CD4-positive, alpha-beta T cell treated with Interleukin-6 at 100 ng/mL for 8 hours (primary cell): ENCODE measurements at places on chromosomes 1 and 21.
A peak's percentile ranks its signal among the peaks of the same experiment; 100 is the strongest.

- peak; percentile 26 for DNase-seq
These were observed 501 bp downstream of the FBXO6 start for GRCh38 chr1:11664336-11665065.

DNA sequence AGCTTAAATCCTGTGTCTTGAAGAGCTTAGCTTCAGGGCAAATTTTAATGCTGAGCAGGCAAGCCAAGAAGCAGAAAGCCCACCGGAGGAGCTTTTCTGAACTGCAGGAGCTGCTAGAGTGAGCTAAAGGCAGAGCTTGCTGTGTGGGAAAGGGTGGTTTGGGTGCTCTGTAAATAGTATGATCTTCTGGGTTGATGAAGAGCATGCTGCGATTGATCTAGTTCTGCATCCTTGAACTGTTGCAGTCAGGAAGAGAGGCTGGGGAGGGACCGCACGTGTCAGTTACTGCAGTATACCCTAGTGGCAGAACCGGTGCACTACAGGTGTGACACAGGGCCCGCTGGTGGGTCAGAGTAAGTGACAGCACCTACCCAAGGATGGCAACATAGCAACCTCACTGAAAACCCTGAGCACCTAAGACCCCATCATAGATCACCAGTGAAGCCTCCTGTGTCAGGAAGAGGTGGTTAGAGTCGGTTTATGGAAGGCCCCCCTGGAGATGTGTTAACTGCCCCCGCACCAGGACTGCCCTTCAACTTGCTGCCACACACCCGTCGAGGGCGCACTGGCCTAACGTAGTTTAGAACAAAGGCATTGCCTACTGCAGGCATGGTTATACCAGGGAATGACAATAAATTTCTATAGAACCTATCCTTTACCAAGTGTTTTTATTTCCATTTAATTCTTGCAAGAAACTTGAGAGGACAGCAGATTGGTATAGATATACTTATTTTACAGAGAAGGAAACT, 146.0 kb upstream of the KIAA0040 start:
- DNase-seq, result peak; percentile 45

DNA sequence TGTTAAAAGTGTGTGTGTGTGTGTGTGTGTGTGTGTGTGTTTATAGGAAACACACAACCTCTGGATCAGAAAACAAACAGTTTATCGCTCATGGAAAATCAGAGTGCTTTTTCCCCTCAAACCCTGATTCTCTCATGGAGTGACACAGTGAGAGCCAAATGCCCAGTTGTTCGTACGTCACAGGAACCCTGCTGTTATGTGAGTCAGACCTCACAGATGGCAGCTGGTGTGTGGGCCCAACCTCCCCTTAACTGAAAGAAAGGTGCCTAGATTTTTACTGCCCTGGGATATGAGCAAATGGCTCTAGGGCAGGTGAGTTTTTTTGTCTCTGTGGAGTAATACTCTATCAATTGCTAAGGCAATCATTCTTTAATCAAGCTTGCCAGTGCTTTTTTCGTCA, 1788.1 kb downstream of the BRINP3 start:
- no peak for DNase-seq

DNA sequence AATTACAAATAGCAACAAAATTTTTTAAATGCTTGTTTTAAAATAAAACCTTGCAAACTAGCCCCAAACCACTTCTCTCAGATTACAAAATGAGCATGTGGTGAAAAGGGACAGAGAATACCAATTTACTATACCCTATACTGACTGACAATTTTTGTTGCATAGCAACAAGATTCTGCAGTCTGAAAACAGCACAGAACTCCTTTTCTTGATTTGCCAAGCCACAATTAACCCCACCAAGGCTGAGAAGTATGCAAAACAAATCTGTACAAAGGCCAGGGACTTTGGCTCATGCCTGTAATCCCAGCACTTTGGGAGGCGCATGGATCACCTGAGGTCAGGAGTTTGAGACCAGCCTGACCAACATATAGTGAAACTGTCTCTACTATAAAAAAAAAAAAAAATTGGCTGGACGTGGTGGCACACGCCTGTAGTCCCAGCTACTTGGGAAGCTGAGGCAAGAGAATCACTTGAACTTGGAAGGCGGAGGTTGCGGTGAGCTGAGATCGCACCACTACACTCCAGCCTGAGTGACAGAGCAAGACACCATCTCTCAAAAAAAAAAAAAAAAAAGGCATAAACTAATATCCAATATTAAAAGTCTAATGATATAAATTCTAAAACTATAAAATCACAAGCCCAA, 21.8 kb downstream of the ENAH start:
- DNase-seq, result no peak

DNA sequence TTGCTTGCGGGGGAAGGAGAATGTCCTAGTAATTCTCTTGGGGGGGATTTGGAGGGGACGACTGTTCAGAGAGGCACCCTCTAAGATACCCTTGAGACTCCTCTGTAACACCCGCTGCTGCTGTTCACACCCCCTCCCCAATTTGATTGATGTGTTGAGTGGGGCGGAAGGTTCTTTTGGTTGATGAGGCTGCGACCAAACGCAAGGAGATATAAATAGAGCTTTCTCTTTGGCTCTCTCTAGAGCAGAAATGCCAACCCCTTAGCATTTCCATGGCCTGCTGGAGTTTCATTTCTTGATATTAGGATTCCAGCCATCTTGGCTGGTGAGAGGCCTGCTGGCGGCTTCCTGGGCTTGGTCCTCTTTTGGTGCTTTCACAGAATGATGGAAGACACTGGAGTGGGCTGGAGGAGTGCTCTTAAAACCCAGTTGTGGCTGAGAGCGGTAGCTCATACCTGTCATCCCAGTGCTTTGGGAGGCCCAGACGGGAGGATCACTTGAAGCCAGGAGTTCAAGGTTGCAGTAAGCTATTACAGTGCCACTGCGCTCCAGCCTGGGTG, 2.0 kb downstream of the PIK3CD start:
- peak; percentile 34 for DNase-seq

GRCh38 chr1:117732065-117732797, 126.4 kb downstream of the TENT5C start:
- DNase-seq, result no peak

GRCh38 chr1:209926045-209926444, 12.0 kb upstream of the SYT14 start:
- no peak for DNase-seq

GRCh38 chr1:178189814-178190213, 95.9 kb downstream of the RASAL2 start:
- DNase-seq, result no peak

DNA sequence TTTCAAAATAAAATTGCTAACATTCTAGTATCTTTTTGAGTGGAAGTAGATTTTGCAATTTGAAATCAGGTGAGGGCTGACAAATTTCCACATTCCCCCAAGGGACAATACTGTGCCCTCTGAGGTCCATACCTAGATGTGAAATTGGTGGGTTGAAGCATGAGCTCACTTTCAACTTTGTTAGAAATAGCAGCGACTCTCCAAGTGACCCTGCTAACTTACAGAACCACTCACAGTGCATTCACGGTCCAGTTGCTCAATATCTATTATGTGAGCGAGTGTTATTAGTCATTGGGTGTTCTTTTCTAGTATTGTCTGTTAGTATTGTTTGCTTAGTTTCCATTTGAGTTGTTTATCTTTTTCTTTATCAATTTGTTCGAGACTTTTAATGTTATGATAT, 53.6 kb upstream of the ASB17 start:
- DNase-seq, result no peak

GRCh38 chr1:4527819-4528218, 126.6 kb upstream of the AJAP1 start:
- DNase-seq, result no peak

- DNase-seq, result no peak
These were observed 24.8 kb upstream of the MUTYH start for GRCh38 chr1:45365051-45365450.

GRCh38 chr1:159089184-159089791, 12.7 kb upstream of the AIM2 start:
- DNase-seq, result peak; percentile 37

DNA sequence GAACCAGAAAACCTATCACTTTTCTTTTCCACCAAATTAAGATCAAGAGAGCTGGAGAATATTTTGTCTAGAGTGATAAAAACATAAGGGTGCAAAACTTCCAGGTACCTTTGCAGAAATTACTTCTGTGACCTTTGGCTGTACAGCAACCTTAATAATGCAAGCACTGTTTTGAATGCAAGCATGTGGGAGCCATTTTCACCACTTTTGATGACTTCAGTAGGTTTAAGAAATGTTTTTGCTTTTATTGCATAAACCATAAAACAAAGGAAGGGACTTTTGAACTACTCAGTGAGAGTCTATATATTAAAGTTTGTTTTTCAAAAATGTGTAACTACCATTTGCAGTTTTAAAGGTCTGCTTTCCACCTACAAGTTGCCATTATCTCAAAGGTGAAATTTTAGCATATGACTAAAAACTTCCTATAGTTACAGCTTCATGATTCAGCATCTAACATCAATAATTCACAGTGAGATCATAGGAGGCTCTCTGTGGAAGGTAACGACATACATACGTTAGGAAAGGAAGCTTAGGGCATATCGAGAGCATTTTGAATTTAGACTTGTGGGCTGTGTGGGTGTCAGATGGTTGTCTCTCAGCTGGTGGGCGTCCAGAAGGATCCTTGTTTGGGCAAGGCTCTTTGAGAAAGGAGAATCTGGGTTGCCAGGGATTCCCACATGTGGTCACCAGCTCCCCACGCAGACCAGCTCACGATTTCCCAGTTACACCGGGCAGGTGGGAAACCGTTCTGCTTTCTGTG, 1.1 kb upstream of the GADD45A start:
- DNase-seq, result no peak

DNA sequence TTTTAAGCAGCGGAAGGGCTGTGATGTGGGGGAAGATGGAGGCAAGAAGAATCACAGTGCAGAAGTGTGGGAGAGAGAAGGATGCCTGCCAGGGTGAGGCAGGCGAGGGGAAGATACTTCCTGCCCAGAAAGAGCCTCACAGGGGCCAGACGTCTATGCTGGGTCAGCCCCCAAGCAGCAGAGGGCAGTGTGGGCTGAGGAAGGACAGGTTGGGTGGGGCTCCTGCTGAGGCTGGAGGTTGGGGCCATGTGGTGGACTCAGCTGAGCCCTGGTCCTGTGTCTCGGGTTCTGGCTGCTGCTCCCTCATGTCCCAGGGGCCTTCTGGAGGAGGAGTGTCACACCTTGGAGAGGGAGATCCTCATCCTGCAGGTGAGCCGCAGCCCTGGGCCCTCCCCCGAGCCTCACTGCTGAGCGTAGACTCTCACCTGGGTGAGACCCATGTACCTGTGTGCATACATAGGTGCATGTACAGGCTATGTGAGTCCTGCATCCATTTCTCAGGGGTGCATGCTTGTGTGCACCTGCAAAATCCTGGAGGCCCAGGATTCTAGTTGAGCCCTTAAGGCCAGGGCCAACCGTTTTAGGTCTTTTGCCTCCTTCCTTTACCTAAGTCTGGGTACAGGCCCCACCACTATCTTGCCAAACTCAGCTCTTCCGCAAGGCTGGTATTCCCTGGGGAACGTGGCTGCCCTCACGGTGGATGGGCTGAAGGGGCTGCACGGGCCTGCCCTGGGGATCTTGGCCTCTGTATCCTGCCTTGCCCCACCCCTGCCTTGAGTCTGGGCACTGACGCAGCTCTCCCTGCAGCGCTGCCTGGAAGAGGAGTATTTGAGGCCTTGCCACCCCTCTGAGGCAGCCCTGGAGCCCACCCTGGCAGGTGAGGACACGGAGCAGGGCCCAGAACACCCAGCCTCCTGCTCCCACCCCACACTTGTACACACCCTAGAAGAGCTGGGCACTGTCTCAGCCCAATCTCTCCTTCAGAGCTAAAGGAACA, 3.7 kb downstream of the CCDC24 start:
- DNase-seq, result no peak

DNA sequence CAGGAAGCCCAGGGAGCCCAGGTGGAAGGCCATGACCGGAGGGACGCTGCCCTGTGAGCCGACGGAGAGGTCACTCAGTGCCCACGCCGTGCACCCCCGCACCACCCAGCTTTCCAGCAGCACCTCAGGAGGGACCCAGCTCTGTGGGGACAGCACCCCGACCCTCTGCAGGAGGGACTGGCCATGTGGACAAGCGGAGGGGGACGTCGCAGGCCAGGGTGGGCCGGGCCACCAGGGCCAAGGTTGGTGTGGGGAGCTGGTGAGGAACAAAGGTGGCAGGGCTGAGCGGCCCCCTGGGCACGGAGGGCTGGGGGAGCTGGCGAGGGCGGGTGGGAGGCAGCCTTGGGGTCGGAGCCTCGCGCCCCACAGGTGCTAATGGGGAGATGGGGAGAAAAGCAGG, 22.8 kb downstream of the NADK start:
- no peak for DNase-seq

- DNase-seq, result no peak
These were observed 41.5 kb downstream of the IGSF21 start for GRCh38 chr1:18149027-18149641.
